ENCODE measurements at places on chromosomes 5 and 9. TPM values are rescaled to one million over a fixed set of nuclear protein-coding genes. Genes with fewer than 3 reads are reported as not detected.

GABRB2 gene
- total RNA-seq: not detected

SPAG8 gene
- total RNA-seq: 0.32 TPM

SH2D3C gene
- 57.2 TPM for total RNA-seq

SEPTIN8 gene
- 68.4 TPM for total RNA-seq

CNTFR gene
- total RNA-seq: not detected

POC5 gene
- 15.0 TPM for total RNA-seq

BARHL1 gene
- not detected for total RNA-seq

ADAMTS2 gene
- total RNA-seq: 4.7 TPM
